Stimulated activated CD4-positive, alpha-beta T cell treated with anti-CD3 and anti-CD28 coated beads, Interleukin-15, amount 100 ng/mL, for 1 hour (primary cell): ENCODE measurements at places on chromosomes 12 and 14.

DNA sequence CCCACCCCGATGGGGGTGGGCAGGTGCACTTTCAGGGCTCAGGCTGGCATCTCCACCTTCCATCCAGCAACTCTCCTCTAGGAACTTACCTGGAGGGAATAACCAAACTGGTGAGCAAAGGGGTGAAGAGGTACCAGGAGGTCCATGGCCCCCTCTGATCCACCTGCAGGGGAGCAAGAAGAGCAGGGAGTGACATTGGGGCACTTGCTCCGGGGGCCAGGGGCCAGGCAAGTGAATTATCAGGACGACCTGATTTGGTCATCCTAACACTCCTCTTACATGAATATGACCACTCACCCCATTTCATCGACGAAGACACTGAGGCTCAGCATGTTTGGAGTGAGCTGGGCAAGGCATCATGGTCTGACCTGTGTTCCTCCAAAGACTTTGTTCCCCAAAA, 6.0 kb downstream of the DIO3 start:
- no peak for DNase-seq

GRCh38 chr12:2919249-2919648, 28.6 kb downstream of the TULP3 start:
- DNase-seq, result no peak

DNA sequence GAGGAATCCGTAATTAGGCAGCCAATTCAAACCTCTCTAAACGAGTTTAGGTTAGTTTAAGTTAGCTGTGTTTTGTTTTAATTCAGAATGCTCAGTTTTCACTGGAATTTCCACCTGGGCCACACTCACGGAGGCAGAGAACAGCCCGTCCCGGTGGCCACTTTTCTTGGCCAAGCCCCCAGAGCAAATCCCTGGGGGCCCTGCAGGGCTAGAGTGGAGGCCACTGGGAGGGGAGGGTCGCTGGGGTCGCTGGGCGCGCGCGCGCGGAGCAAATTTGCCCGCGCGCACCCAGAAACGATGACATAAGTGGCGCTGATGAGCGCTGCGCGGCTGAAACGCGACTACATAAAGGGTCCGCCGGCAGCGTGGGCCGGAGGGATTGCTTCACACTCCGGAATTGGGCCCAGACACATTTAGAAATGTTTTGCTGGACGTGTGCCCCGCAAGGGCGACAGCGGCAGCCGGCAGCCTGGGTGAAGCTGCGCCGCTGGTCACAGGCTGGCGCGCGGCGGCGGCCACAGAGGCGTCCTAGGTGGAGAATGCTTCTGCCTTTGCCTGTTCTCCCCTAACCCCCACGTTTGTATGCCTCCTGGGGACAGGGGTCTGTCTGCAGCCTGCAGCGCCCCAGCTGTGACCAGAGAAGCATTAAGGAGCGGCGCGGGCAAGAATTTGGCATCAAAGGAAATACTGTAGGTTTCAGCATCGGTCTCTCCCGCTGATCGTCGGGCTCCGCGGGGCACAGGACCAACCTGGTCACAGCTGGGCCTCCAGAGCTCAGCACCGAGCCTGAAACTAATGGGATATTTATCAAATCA, 37.9 kb upstream of the TBX5 start:
- no peak for DNase-seq

GRCh38 chr12:106308121-106308520, 5.6 kb downstream of the TCP11L2 start:
- no peak for DNase-seq

GRCh38 chr12:57611108-57611826, at the start of gene ARHGEF25:
Gene ARHGEF25, plus strand, starts transcription at chr12:57611435. Its CDS starts 460 bp downstream, at chr12:57611895.
- no peak for DNase-seq

DNA sequence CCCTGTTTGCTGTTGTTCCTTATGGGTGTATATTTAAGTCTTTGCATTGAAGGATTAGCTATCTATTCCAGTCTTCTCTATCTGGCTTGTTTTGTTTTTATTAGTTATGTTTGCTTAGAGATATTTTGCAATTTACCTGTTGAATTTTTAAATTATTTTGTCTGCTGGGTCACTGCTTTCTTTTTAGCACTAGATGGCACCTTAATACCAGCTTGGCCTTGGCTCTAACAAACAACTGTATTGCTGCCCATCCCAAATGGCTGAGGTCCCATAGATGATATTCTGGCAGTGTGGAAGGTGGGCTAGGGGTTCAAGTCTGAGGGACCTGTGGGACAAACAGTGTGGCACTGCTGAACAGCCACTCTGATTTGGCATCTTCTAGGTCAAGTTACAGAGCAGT, 144.0 kb upstream of the FBXO33 start:
- no peak for DNase-seq

DNA sequence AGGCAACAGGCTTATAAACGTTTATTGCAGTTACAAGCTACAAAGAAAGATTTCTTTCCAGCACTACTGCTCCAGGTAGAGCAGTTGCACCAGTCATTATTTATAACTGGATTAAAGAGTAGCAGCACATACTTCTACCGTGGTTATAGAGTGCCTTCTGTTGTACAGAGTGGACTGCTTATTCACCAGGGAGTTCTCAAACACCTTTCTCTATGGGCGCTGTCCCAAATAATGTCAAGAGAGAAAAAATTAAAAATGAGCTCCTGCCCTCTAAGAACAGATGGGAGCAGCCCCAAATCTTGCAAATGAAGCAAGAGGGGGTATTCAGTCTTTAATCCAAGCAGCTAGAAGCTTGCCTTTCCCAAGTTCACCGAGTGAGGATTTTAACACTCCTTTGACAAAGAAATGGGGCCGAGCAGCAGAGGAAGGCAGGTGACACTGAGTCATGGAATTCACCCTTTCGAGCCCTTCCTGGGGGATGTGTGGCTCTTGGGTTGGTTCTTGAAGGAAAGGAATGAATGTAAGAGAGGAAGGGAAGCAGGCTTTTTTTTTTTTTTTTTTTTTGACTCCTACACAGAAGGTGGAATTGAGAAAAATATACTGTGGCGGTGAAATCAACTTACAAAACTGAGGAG, 181.2 kb downstream of the PRKCH start:
- DNase-seq, result no peak

GRCh38 chr12:3033539-3033867, 43.7 kb upstream of the TSPAN9 start:
- DNase-seq, result no peak

DNA sequence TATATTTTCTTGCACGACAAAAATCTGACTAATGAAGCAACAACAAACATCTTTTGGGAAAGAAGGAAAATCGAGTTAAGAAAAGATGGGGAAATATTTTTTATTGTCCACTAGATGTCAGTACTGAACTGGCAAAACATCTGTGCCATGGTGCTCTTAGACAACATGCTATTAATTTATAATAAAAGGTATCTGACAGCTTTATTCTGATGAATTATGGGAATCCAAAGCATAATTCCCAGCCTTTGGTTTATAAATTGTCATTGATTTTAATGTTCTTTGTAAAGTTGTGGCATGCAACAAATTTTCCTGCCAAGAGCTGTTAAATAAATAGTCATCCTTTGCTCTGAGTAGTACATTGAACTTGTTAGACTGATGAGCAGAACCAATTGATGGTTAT, 231.2 kb downstream of the ETNK1 start:
- no peak for DNase-seq

DNA sequence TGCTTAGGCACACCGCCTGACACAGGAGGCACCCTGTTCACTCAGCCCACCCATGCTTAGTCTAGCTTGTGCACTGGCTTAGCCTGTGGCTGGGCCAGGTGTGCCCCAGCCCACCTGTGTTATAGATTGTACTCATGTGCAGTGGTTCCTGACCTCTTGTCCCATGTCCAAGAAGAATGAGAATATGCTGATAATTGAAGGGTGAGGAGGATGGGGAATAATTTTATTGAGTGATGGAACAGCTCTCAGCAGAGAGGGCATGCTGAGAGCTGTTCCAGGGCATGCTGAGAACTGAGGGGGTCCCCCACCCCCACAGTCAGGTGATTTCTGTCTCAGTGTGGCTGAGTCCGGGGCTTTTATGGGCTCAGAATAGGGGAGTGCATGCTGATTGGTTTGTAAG, 395.9 kb downstream of the FUT8 start:
- no peak for DNase-seq

GRCh38 chr12:81257947-81258551, 180.2 kb downstream of the ACSS3 start:
- no peak for DNase-seq

GRCh38 chr12:108833757-108834472, 23.5 kb downstream of the SSH1 start:
- DNase-seq, result no peak

DNA sequence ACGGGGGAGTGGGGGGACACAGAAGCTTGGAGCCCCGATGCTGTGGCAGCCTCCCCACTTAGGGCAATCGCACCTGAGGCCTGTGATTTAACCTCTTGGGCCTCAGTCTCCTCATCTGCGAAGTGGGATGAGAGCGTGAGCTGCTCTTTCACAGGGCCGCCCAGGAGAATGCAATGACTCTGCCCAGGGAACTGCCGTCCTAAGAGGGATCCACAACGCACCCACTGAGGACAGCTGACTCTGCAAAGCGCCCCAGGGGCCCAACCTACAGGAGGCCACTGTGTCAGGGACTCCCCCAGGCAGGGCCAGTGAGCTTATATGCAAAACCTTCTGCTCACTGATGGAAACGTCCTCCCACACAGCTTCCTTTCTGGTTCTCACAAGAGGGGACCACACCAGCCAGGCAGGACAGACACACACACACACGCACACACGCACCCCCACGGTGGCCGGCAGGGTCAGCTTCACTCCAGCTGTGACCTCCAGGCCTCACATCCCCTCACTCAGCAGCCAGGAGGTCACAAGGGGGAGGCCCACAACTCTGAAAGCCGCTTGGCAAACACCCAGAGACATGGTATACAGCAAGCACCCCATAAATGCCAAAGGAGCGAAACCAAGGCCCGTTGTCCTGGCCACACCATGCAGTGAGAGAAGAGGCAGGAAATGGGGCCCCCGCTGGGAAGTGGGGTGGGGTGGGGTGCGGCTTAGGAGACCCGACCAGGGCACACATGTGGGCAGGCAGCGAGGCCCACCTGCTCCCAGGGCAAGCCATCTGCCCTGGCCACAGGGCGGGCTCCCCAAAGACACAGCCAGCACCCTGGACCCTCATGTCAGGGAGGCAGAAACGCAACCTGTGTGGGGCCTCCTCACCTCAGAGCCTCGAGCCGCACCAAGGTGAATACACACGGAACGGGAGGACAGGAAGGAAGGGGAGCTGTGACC, 73.3 kb downstream of the NCOR2 start:
- no peak for DNase-seq

DNA sequence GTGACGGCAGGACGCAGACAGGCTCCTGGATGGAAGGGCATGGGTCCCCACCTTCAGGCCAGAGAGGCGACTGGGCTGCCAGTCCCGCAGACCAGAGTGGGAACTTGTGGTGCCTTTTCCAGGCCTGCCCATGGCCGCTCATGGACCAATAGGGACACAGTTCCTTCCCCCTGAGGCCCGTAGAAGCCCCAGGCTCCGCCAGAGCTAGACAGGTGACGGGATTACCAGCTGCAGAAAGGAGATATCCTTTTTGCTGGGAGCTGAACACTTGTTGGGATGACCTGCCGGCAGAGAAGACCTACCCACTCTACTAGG, 73.6 kb upstream of the RASSF8 start:
- no peak for DNase-seq

DNA sequence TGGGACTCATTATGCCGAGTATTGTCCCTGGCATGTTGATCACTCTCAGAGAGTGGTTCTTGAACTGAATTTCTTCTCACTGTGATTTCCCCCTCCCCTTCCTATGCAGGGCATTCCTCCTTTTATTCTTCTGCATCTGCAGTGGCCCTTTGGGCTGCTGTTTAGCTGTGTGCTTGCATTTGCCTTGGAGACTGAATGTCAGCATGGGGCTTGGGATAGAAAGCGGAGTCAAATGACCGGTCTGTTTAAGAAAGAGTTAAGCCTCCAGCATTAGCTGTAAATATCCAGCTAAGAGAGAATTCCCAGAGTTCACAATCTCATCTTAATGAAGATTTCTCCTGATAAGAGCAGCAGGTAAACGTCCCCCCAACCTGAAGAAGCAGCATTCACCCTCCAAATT, 65.6 kb upstream of the RMST start:
- DNase-seq, result no peak

DNA sequence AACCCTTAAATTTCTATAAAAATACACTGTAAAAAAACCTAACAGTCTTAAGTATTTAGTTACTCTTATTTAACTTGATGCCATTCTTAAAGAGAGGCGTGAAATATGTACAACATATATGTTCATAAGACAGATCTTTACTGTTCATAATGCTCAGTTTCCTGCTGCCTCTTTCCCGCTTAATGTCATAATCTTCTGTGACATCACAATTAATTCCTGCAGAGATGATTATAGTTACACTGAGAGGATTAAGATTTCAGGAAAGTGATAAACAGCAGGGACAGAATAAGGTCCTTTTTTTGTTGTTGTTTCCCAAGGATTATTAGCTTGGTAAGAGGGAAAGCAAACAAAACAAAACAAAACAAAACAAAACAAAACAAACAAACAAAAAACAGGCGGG, 801.4 kb downstream of the FLRT2 start:
- no peak for DNase-seq

DNA sequence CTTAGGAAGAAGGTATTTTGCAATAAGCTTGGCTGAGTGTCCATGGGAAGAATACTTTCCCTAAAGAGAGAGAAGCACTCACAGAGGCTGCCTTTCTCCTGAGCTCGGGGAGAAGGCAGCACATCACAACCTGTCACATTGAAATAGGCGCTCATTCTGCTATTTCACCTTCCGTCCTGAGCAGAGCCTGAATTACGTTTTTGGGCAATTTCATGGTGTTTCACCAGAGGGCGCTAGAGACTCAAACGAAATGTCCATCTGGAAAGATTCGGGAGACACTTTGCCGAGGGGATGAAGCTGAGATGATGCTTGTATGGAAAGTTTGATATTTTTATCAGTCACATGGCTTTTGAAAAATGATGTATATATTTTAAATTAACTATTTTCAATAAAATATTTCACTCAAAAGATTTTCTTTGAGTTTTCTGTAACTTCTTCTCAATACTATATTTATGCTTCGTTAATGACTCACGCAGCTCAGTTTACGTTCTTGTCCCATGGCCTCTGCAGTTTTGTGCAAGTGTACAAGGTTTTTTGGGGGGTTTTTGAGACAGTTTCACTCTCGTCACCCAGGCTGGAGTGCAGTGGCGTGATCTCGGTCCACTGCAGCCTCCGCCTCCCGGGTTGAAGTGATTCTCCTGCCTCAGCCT, 17.4 kb upstream of the B4GALNT3 start:
- DNase-seq, result no peak
